ENCODE measurements at places on chromosomes 12 and 14.

DNA sequence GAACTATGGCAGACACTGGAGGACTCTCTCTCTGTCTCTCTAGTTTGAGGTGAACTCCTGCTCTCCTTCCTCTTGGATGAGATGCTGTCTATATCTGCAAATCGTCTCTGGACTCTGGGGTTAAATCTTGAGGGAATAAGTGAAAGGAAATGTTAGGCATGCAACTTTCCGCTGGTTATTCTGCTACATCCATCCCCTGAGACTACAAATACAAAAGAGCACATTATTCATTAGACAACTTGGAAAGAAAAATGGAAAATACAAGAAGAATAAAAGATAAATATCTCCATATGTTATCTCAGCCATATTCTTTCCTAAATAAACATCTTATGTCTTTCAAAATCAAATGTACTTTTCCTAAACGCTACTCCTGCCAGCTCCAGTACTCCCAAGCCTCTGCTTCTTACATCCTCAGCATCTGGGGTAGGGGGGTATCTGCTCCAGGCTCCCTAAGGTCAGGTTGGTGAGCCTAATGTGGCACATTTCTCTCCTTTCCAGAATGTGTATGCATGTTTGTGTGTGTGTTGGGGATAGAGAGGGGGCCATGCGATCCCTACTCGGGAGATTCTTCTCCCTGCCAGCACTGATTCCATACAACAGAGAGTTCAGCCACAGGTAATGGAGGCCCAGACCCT is 102.9 kb upstream of the FSCB start:
- no peak for DNase-seq

GRCh38 chr14:68684466-68685418 is 108.1 kb downstream of the ZFP36L1 start:
- DNase-seq, result no peak

GRCh38 chr14:50860478-50861086 is 11.3 kb upstream of the ABHD12B start:
- DNase-seq, result peak; percentile 84

DNA sequence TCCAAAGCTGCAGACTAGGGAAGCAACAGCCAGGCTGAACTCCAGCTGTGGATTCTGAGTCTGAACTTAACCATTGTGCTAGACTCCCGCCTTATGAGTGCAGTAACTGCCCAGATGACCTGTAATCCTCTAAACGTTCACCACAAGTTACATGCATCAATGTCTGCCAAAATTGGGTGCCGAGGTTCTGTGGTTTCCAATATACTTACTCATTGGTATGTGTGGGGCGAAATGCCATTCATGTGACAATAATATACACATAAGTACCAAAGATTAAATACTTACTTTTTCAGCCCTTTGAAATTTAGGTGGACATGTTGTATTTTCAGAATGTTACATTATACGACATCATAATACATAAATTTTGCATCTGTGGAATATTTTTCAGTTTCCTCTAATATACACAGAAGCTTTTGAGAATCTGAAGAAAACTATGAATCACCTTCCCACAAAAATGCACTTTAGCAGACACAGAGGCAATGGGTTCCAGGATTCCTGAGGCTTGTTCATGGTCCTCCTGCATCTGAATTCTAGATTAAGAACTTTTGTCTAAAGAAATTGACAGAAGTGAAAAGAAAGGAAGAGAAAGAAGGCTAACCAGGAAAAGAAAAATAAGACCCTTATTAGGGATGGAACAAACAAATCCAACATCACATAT is 31.7 kb downstream of the GRIP1 start:
- no peak for DNase-seq

GRCh38 chr12:64678248-64678647 is 68.0 kb downstream of the RASSF3 start:
- no peak for DNase-seq

DNA sequence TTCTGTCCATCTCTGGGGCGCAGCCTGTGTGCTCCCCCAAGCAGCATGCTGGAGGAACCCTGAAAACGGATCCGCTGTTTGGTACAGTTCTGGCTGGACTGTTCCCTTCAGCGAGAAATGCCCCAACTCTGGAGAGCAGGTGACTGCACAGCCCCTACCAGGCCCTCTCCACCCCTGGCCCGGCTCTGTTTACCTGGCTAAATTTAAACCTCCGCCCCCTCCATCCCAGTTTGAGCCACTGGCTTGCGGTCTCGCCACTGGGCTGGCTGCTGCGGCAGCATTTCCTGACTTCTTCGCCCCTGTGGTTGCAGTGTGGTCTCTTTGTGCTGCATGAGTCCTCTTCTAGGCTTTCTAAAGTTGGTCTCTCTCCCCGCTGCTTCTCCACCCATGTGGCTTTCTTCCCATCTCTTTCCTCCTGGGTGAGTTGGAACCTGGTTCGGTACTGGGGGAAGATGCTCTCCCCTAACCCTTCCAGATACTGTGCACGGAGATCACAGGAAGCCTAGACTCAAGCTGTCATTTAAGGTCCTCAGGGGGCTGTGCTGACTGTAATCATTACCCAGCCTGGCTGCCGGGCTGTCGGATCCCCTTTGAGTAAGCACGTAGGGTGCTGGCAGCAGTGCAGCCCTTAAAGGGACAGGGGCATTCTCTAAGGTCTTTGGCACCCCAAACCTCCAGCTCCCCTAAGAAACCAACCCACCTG is 60.6 kb downstream of the FBXL14 start:
- DNase-seq, result peak; percentile 8

GRCh38 chr14:104115691-104116287 is 22.6 kb upstream of the KIF26A start:
- no peak for DNase-seq

DNA sequence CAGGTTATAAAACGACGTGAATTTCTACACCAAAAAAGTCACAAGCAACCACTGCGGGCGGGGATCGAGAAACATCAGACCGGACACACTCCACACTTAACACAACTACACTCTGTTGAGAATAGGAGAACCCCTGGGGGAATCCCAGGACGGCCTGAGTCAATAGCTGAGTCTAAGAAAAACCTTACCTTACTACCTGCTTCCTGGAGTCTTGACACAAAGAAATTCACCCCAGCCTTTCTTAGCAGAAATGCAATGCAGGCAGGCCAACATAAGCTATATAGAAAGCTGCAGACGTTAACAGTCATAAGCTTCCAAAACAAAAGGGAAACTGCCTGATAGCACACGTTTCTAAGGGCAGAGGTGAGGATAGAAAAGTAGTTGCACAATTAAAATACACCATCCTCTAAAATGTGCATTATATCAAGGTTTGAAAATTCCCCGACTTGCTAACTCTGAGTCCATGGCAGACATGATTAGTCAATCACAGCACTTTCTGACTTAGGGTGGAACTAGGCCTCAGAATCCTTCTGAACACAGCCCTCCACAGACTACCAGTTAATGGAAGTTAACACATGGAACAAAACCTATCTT is 68.0 kb downstream of the CCDC88C start:
- no peak for DNase-seq

GRCh38 chr14:55271572-55272298 is 514 bp downstream of the FBXO34 start:
- peak; percentile 50 for DNase-seq

DNA sequence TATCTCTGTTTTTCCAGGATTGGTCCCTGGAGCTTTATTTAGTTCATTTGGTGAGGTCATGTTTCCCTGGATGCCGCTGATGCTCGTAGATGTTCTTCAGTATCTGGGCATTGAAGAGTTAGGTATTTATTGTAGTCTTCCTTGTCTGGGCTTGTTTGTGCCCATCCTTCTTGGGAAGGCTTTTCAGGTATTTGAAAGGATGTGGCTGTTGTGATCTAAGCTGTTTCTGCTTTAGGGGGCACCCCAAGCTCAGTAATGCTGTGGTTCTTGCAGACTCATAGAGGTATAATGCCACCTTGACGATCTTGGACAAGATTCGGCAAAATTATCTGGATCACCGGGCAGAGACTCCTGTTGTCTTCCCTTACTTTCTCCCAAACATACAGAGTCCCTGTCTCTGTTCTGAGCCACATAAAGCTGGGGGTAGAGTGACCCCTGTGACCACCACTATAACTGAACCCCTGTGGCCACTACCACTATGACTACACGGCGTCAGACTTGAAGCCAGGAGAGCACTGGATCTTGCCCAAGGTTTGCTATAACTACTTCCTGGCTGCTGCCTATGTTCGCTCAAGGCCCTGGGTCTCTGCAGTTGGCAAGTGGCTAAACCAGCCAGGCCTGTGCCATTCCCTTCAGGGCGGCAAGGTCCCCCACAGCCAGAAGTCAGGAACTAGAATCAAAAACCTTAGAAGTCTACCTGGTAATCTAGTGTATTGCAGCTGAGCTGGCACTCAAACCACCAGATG is 40.9 kb downstream of the FGD4 start:
- no peak for DNase-seq

GRCh38 chr14:50003213-50004021 is 110.5 kb downstream of the ARF6 start:
- peak; percentile 25 for DNase-seq

DNA sequence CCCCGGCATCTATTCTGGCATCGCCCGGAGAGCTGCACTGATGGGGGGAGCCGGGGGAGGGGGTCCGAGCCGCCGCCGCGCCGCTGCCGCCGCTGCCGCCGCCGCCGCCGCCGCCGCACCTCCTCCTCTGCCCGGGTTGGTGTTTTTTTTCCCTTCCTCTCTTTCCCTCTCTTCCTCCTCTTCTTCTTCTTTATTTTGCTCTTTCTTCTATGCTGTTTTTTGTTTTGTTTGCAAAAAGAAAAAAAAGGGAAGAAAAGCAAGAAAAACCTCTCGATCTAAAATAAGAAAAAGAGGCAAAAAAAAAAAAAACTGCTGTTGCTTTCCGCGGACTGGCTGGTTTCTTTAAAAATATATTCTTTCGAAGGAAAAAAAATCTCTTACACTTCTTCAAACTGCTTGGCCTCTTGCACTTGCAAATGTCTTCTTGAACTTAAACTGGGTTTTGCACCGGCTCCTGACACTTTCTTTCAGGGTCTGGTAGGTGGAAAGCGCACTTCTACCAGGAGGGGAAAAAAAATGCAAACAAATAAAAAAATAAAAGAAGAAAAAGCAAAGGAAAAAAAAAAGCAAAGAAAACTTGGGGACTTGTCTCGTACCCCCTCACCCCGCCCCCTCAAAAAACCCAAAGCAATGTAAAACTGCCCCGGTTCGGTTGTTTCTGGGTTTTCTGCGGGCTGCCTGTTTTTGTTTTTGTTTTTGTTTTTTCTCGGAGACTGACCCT is 616 bp downstream of the BCL11B start:
- DNase-seq, result no peak

DNA sequence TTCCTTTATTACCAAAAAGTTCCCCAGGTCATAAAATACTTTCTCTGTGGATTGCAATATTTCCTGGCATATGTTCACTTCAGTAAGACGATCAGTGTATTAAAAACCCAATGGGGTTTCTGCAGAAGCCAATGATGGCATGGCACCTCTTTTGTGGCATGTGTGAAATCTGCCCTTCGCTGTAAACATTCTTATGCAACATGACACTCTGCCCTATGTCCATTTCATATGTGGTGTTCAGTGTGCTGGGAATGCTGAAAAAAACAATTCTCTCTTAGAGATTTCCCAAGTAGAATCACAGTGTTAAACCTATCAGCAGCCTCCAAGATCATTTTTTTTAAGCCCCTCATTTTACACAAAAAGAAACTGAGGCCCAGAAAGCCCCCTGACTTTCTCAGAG is 2.3 kb upstream of the MYBPC1 start:
- no peak for DNase-seq

- no peak for DNase-seq
Observed at GRCh38 chr14:102180248-102180998, 40.7 kb downstream of the WDR20 start.

DNA sequence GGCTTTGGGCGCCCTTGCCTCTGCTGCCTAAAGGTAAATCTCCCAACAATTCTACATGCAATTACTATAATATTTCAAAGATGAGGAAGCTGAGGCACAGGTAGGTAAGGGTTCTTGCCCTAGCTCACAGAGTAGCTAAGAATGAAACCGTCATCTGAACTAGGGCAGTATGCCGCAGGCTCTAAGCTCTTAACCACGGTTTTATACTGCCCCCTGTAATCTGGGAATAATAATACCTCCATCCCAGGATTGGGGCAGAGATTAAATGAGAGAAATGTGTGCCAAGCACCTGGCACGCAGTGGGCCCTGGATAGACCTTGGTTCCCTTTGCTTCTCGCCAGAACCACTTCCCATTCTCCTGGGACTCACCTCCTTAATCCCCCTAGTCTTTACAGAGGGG is 1.5 kb upstream of the HRK start:
- no peak for DNase-seq

- DNase-seq, result no peak
Observed at GRCh38 chr12:130331146-130331545, 6.5 kb upstream of the PIWIL1 start.

GRCh38 chr12:78164154-78164553 is 333.5 kb downstream of the NAV3 start:
- DNase-seq, result no peak

DNA sequence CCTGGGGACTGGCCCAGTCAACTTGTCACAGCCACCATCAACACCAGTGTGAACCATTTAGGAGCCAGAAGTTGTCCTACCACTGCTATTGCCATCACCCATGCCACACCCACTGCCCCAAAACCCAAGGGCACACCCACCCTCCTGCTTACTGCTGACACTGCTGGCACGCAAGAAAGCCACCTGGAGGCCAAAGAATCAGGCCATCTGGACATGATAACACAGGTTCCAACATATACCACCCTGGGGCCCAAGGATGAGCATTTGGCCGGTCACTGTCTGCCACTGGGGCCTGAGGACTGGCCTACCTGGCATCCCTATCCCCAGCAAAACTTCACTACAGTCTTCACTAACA is 181.6 kb downstream of the MYRFL start:
- no peak for DNase-seq

GRCh38 chr12:6771509-6772330 is 600 bp upstream of the LAG3 start:
- no peak for DNase-seq

DNA sequence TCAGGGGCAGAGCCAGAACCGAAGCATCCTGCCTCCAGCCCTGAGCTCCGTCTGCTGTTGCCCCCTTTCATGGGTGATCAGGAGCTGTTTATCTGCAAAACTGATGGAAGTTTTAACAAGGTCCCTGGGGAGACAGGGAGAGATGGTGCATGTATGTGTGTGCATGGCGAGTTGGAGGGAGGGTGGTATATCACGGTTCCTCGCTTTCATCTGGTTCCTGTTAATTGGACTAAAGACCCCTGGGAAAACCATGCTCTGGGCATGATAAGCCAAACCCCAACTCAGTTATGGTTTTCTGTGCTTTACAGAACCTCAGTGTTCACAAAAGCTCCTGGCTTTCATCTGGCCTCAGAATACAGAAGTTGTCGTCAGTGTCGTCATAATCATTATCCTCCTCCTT is 133.6 kb downstream of the KSR2 start:
- no peak for DNase-seq

GRCh38 chr12:64478661-64479060 is 26.7 kb downstream of the TBK1 start:
- no peak for DNase-seq

GRCh38 chr12:47773858-47774580 is 981 bp downstream of the SLC48A1 start:
- no peak for DNase-seq
